H4 (cell line): ENCODE measurements at places on chromosomes 11 and 22. TPM values are rescaled to one million over a fixed set of nuclear protein-coding genes. Genes with fewer than 3 reads are reported as not detected.

Gene MADD
- 8.9 and 17.2 TPM in 2 replicates for total RNA-seq

Gene UCP3
- total RNA-seq: not detected in 2 replicates

DNA sequence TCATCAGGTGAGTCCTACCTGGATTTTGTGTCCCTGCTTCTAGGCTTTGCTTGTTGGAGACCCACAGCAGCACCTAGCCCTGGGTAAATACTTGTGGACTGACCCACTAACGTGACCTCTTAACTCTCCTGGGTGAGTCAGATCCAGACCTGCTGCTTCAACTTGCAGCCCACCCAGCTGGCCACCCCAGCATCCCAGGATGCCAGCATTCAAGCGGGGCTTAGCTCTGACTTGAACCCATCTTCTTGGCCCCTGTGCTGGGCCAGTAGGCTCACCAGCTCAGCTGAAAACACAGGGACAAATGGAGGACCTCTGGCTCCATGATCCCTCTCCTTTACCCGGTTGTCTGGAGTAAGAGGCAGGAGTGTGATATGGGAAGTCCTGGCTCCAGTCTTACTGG is 33.5 kb downstream of the PARVG start:
- no peak for DNase-seq

GRCh38 chr11:102457056-102457677 is 4.6 kb upstream of the TMEM123 start:
- DNase-seq: no peak

DNA sequence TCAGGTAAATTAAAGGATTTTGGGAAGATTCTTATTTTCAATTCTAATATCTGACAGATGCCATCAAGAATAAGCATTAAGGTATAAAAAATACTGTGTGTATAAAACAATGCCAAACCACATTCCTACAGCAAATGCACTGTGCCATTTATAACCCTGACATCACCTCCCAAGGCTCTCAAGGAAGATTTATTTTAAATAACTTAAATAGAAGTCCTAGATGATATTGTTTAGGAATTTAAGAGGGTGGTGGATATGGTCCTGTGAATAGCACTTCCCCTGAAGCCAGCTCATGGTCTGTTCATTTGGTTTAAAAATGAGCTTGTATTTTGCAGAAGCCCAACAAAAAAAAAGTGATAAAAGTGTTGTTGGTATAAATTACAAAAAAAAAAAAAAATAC is 32.1 kb downstream of the PPIL2 start:
- DNase-seq: no peak

- DNase-seq: peak; percentile 53
These were observed 24.8 kb downstream of the ACER3 start for GRCh38 chr11:76885390-76886097.

GRCh38 chr11:9077164-9077563 is 14.2 kb downstream of the SCUBE2 start:
- no peak for DNase-seq

DNA sequence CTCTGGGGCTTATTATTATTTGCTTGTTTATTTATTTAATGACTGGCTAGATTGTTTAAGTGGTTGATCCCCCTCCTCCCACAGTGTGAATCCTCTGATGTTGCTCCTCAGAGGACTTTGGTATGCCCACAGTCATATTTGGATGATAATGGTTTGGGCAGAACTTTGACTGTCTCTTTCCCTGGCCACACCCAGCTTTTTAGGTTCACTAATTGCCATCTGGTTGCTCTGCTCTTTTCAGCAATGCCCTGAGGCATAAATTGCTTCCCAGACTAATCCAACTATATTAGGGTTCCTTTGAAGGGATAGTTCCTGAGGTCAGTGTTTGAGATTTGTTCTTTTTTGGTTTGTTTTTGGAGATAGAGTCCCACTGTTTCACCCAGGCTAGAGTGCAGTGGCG is 99.3 kb upstream of the RRM1 start:
- DNase-seq: no peak

GRCh38 chr11:88531831-88532230 is 194.3 kb upstream of the CTSC start:
- no peak for DNase-seq

- no peak for DNase-seq
These were observed 41.4 kb downstream of the LRRC74B start for GRCh38 chr22:21087119-21087518.

DNA sequence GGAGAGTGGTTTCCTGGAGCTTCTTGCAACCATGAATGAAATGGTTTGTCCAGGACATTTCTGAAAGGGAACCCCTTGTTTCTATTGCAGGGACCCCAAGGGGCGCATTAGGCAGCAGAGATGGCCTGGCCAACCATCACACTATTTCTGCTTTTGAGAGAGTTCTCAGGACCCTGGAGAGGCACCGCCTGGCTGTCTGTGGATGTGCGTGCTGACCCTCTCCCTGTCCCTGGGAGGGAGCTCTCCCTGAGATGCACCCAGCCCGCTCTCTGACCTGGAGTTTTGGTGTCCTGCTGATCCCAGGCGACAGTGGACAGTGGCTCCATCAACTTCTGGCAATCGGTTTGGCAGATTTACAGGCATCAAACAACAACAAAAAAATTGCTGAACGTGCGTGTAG is 80.3 kb upstream of the SLC22A12 start:
- no peak for DNase-seq
